NCI-H460 (cell line): ENCODE measurements at places on chromosomes 2 and 18. TPM values are rescaled to one million over a fixed set of nuclear protein-coding genes. Genes with fewer than 3 reads are reported as not detected.

CDH20 gene
- not detected in 2 replicates for total RNA-seq

LCT gene
- 0.02 and 0.06 TPM in 2 replicates for total RNA-seq

SERTAD2 gene
- 18.7 and 20.1 TPM in 2 replicates for total RNA-seq

DNA sequence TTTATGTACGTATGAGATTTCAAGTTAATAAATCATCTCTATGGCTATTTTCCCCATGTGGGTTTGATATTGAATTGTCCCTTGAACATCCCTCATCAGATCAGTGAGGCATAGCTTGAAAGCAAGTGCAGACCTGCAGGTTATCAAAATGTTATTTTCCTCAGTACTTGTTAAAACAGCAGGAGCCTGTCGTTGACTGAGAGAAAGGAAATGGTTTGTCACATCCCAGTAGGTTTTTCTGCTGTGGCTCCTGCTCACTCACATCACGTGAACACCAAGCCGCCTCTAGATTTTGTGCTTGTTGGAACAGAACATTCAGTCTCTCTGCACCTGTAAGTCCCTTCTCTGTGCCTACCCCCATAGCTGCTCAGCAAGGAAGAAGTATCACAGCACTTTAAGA is 340.3 kb downstream of the CELF4 start:
- DNase-seq: no peak

- no peak for DNase-seq
Observed at GRCh38 chr2:238925816-238926521, 78.1 kb downstream of the TWIST2 start.

DSC2 gene
- total RNA-seq: 13.3 and 15.1 TPM in 2 replicates

CRYGD gene
- not detected in 2 replicates for total RNA-seq

IL1R2 gene
- total RNA-seq: 0.37 and 1.2 TPM in 2 replicates

HES6 gene
- total RNA-seq: 10.1 and 10.5 TPM in 2 replicates
